Cerebellar cortex (tissue), 1 donor: ENCODE measurements at places on chromosomes 12 and 14.
A peak's percentile ranks its signal among the peaks of the same experiment; 100 is the strongest.

DNA sequence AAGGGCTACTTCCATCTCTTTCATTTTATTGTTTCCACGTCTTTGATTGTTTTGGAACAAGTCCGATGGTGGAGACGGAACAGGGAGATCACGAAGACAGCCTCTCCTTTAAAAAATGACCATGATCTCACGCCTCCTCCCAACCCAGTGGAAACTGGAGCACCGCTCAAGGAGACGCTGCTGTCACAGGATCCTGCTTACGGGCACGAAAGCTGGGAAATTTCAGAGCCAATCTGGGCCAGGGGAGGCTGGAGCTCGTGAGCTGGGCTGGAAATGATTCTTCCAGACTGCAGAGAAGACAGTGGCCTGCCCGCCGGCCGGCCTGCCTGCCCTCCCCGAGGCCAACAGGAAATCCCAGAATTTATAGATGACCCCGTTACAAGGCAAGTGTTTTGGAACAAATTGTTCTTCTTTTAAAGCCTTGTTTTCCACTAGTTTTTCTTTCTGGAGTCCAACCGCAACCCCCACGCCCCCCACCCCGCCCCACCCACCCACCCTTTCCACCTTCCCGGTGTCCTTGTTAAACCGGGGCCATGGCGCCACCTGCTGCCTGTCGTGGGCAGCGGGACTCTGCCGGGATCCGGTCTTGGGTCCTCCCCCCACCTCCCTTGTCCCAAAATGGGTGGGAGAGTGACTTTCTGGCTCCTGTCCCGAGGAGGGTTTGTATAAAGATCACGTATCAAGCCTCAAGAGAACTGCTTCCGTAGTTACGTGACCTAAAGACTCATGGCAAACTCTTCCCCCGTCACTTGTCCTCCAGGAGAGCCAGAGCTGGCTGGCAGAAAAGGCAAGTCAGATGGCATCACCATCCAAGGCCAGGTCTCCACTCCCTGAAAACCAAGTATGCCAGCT, 40.3 kb downstream of the MAP1LC3B2 start:
- DNase-seq = peak; percentile 84

DNA sequence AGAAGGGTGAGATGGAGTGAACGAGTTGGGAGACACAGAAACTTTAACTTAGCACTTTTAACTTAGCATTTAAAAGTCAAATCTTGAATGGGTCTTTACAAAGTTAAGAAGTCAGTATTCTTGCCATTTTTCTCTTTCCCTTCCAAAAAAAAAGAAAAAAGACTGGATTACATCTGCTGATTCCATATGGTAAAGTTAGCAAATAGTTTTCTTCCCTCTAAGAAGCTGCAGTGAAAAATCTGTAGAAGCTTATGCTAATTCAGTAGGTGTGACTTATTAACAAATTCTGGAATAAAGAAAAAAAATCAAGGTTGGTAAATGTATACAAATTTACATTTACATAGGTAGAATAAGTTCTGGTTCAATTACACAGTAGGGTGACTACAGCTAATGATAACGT, 50.9 kb downstream of the COCH start:
- DNase-seq = no peak

- no peak for DNase-seq
Measured at GRCh38 chr12:1915082-1915968, 3.1 kb downstream of the CACNA2D4 start.

DNA sequence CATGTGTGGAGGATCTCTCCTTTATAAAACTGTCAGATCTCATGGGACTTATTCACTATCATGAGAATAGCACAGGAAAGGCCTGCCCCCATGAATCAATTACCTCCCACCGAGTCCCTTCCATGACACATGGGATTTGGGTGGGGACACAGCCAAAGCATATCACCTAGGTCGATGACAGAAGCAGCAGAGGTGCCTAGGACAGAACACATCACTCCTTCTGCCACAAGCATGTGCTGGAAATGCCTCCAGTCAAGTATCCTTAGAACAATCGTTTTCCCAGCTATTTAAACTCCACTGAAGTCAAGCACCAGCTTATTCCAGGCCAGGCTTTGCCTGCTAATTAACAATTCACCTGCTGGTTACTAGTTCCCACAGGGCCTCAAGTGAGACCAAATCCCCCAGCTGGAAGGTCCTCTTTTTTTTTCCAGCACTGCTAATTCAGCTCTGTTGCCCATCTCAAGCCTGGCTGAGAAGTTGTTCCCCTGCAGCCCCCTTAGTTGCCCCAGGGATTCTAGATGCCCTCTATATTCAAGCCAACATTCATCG, 212.3 kb upstream of the NUDT4 start:
- no peak for DNase-seq

DNA sequence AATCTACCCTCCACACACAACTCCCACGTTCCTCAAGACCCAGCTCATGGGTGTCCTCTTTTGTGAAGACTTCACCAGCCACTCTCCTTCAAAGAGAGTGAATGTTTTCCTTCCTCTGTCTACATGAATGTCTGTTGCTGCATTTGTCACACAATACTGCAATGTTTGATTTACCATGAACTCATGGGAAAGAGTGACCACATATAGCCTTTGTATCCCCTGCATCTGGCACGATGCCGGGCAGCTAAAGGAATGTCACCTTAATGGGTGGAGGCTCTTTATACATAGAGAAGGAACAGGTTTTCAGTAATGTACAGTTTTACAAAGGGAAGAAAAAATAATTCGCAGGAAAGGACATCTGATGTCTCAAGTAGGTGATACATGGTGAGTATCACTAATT, 12.1 kb upstream of the BCDIN3D start:
- DNase-seq = no peak
